Iris pigment epithelial cell (primary cell): ENCODE measurements at places on chromosomes 1 and 21.
A peak's percentile ranks its signal among the peaks of the same experiment; 100 is the strongest.

GRCh38 chr1:39195166-39196111, 9.1 kb upstream of the MACF1 start:
- DNase-seq, result peak; percentile 78

DNA sequence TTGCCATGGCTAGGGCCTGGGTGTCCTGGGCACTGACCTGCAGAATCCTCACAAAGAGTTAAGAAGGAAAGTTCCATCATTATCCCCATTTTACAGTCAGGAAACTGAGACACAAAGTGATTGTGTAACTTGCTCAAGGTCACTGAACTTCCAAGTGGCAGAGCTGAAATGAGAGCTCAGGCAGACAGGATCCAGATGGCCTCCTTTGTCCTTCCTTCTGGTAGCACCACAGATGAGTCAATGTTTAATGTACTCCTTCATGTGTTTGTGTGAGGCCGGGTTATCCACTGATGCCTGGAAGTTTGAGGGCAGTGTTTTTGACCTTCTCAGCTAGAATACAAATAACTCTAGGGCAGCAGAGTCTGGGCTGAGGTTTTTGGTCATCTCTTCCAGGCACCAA, 207.0 kb downstream of the TNR start:
- peak; percentile 13 for DNase-seq

DNA sequence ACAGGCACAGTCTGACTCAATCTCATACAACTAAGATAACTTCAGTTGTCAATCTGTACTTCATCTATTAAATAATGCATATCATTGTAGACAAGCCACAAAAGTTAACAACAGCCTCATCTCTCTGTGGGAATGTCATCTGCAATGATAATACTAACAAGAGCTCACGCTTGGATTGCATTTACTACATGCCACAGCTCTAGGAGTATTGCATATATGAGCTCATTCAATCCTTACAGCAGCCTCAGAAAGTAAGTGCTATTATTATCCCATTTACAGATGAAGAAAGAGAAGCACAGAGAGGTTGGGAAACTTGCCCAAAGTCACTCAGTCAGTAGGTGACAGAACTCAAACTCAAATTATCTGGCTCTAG, 105.7 kb upstream of the GUCA2B start:
- DNase-seq, result no peak

GRCh38 chr1:209741193-209741592, 14.7 kb upstream of the TRAF3IP3 start:
- no peak for DNase-seq

GRCh38 chr1:234199476-234200127, 173.7 kb upstream of the COA6 start:
- no peak for DNase-seq

DNA sequence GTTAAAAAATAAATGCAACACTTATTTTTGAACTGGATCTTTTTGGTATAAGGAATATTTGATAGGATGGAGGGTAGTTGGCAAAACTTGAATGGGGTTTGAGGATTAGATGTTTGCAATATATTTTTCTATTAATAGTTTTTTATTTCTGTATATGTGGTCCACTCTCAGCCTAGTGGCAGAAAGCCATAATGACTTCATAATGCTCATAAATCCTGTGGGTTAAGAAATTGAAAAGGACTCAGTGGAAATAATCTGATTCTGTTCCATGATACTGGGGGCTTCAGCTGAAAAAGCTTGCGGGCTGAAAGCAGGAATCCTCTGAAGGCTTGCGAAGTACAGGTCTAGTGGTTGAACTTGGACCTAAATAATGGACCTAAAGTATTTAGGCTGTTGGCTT, 1028.6 kb upstream of the PRMT6 start:
- no peak for DNase-seq

DNA sequence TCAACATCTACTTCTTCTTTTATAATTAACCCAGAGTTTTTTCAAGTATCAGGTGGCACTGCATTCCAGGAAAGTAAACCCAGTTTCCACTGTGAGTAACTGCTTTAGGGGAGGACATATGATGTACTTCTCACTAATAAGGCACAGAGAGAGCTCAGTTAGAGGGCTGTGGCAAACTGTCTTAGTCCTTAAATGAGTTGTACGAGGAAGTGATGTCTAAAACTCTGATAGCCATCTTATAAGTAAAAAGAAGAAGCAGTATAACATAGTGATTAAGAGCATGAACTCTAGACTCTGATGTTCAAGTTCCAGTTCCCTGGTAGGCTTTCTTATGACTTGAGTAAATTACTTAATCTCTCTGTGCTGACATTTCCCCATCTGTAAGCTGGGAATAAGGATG, 58.7 kb upstream of the PTGS2 start:
- peak; percentile 11 for DNase-seq

DNA sequence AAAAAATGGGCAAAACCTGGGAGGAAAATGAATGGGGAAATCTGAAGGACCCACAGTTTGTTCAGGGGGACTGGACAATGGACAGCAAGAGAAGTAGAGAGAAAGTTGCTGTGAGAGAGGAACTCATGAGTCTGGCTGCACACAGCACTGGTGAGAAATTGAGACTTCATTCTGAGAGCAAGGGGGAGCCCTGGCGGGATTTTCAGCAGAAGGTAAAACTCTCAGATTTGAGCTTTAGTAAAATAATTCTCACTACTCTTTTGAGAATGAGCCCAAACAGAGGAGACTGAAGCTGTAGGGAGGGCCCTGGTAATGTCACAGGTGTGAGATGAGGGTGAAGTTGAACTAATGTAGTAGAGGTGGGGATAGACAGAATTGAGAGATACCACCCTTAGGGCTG, 438.6 kb downstream of the OMA1 start:
- no peak for DNase-seq

DNA sequence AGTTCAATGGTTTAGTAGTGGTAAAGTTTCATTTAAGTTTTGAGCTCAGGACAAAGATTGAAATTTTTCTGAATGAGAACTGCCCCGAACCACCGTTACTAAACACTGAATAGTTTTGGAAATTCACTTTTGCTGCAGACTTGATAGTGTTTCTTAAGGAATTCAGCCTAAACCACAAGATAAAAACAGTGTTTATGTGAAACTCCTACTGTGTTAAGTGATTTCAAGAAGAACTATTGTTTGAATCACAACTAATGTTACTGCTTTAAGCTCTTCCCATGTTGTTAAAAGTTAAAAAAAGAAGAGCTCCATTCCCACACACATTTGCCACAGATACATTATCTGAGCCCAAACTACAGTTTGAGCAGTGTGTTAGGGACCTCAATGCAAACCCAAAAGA, 159.2 kb downstream of the DYRK1A start:
- DNase-seq, result peak; percentile 47

DNA sequence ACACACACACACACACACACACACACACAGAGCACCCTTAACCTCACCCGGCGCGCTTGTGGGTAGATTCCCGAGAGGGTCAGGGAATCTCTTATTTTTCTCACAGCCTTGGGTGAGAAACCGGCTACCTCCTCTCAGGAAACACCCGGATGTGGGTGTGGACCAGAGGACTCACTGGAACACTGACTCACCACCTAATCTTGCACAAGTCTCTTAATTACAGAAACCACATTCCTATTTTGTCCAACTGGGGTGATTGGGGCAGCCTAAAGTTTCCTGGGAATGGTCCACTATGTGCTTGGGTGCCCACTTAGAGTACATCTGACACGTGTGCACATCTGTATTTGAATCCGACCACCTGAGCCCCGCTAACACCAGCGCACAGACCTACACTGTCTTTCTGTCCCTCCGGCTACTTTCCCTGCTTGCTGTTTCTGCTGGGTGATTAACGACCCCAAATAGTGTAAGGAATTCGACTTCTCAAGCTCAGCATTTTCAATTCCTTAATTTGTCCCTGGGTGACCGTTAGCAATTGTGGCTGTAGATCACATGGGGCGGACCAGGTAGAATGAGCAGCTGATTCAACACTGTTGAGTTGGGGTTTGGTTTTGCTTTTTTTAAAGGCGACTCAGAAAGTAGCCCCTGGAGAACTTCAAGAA, 14.0 kb upstream of the TBX15 start:
- peak; percentile 72 for DNase-seq

DNA sequence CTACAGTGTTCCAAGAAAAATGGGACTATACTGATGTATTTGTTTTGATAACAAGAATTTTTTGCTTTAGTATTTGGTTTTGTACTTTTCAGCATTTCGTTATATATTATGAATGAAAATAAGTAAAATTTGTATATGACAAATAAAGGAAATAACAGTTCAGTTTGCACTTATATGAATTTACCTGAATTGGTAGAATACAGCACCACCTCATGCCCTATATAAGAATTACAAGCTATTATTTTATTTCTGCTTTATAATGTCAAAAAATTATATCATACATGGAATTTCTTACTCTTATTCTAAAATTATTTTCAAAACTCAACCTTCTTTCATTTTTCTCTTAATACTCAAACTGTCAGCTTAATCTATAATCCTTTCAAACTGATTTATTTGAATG, 14.6 kb downstream of the EFCAB7 start:
- peak; percentile 14 for DNase-seq

GRCh38 chr1:184870319-184870718, 104.0 kb downstream of the NIBAN1 start:
- DNase-seq, result no peak

GRCh38 chr1:154478013-154478412, 24.0 kb upstream of the TDRD10 start:
- DNase-seq, result no peak

GRCh38 chr1:33338440-33339211, 17.7 kb upstream of the A3GALT2 start:
- peak; percentile 99 for DNase-seq

DNA sequence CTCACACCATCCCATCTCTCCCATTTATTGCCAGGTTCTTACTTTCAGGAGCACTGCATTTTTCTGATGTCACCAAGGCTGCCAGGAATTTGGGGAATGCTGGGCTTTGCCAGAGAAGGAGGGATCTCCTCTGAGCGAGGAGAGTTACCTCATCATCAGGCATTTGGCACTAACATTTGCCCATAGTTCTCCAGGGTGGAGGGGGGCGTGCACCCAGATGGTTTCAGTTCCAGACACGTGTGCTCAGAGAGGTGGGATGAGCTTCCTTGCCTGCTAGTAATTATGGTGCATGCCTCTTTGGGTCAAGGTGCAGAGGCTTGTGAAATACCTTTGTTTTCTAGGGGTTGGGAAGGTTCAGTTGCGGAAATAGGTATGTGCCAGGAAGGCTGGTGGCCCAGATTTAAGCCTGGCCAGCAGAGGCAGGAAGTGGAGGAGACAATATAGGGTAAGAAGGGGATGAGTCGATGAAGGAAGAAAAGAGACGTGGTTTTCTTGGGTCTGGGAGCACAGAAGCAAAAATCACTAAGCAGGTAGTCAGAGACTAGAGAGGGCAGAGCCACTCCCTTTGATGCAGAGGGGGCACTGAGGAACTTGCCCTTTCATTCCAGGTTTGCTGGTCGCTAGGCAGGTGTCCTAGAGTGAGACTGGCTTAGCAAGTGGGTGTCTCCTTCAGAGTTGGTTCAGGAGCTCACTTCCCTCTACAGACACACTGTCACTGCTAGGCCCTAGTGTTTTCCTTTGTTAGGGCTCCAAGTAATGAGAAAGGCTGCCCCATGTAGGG, 7.2 kb downstream of the TUFT1 start:
- peak; percentile 92 for DNase-seq

DNA sequence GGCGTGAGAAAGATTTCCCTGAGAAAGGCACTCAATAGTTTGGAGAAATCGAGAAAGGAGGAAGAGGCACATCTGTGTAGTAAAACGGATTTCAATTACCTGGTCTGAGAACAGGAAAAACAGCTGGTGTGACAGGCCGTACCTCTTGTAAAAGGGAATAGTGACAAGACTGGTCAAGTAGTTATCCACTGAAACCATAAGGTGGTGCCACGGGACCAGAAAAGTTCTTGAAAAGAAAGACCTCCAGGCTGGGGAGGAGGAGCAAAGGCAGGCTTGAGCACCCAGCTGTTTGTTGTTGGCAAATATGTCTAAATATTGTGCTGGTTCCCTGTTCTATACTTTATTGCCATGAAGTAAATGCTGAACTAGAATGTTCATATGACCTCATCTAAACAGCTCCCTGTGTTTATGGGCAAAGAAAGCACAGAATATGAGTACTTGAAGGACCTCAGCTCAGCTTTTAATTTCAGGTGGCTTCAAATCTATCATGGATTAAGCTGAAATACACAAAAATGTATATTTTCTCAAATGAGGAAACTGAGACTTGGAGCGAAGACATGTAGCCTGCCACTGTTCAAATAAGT, 4.0 kb downstream of the HAO2 start:
- DNase-seq, result no peak

- DNase-seq, result no peak
Observed at GRCh38 chr1:210371916-210372315, 43.2 kb downstream of the HHAT start.

DNA sequence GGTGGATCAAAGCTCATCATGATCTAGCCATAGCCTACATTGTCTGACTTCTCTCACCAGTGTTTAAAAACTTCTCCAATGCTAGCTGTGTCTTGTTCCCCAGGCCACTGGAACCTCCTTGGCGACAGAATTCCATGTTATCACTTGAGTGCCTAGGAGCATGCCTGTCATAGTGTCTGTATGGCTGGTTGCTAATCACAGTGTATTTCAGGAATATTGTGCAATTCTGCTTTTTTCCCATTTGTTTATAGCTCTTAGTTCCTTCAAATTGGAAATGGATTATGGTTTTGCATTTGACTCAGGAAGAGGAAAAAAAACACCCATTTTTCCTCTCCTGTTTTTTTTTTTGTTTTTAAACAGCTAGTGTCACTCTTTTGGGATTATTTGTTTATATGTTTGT, 25.5 kb downstream of the ROR1 start:
- DNase-seq, result no peak

GRCh38 chr1:188715566-188715965, 1762.1 kb downstream of the BRINP3 start:
- DNase-seq, result peak; percentile 7

GRCh38 chr1:171844381-171844780, 3.1 kb downstream of the DNM3 start:
- no peak for DNase-seq

DNA sequence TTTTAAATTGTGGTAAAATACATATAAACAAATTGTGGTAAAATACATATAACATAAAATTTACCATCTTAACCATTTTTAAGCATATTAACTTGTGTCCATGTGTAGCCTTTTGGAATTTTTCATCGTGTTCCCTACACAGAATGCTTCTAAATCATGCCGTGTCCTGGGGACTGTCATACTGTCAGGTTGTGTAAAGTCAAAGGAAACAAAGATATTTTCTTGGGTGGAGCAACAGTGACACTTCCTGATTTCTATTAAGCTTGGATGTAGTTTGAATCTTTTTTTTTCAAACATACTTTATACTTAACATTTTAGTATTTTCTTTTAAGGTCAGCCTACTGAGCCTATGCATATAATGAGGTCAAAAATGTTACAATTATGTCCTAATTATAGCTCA, 32.3 kb downstream of the DOP1B start:
- DNase-seq, result no peak
